ENCODE measurements at places on chromosomes 11 and 22.

- no peak for DNase-seq
Observed at GRCh38 chr11:67405196-67405567, 1.3 kb downstream of the TBC1D10C start.

GRCh38 chr11:27012234-27012921 is 18.5 kb downstream of the FIBIN start:
- peak; percentile 62 for DNase-seq

GRCh38 chr11:30225642-30226041 is 5.2 kb upstream of the FSHB start:
- no peak for DNase-seq

GRCh38 chr11:44351006-44351660 is 41.2 kb upstream of the ALX4 start:
- no peak for DNase-seq

- no peak for DNase-seq
Observed at GRCh38 chr11:19164881-19165280, 36.9 kb downstream of the CSRP3 start.

GRCh38 chr11:7348432-7349304 is 97.0 kb downstream of the SYT9 start:
- no peak for DNase-seq

DNA sequence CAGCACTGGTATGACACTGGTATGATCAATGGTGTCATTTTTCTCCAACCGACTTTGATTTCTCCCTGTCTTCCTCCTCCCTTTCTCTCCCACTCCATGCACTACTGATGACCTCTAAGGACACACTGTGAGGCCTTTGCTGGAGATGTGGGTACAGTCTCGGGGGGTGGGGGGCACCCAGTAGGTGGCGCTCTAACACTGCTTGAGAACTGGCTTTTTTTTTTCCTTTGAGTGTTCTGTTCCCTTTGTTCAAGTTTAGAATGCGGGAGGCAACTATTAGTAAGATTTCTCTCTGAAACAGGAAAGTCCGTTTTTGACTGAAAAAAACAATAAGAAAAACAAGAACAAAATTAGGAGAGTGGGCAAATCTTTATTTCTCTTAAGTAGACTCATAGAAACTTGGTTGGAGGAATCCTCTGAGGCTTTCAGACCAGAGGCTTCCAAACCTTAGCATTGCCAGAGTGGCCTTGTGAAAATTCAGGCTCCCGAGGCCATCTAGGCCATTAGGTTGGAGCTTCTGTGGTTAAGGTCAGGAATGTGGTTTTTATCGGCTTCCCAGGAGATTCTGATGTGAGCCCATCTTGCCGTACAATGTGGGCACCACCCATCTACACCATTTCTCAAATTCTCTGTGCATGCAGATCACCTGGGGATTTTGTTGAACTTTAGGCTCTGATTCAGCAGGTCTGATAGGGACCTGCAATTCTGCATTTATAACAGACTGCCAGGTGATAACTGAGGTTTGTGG is 43.2 kb downstream of the PANX1 start:
- DNase-seq: peak; percentile 77

- DNase-seq: no peak
Observed at GRCh38 chr22:27593378-27593777, 208.2 kb downstream of the MN1 start.

GRCh38 chr11:128705124-128705920 is 11.4 kb downstream of the FLI1 start:
- DNase-seq: no peak

GRCh38 chr22:39556970-39557841 is 13.3 kb upstream of the CACNA1I start:
- DNase-seq: peak; percentile 33

DNA sequence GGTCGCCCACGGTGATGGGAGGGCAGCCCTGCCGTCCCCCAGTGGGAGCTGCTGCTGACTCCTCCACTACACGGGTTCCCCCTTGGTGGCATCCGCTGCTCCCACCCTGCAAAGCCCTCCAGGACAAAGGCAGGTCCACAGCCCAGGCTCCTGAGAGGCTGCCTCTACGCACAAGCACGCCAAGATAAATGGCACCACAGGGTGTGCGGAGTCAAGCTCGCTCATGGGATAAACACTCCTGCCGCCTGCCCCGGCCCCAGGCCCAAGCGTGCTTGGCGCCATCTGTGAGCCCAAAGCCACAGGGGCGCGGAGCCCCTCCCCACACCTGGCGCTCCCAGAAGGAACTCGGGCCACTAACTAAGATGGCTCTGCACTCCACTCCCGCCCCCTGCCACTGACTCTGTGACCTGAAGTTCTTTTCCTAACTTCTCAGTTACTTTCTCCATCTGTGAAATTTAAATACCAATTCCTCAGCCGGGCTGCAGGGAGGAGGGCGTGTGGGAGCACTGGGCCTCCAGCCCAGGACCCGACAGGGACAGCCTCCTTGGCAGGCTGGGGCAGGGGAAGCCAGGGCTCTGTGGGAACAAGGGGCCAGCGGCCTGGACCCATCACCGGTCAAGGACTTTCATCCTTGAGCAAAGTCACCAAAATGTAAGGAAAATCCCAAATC is 14.9 kb downstream of the EHD1 start:
- peak; percentile 42 for DNase-seq

- DNase-seq: no peak
Observed at GRCh38 chr11:104104664-104105063, 59.3 kb downstream of the PDGFD start.

GRCh38 chr22:37259540-37260029 is 15.5 kb upstream of the RAC2 start:
- DNase-seq: peak; percentile 72

GRCh38 chr11:61042537-61042936 is 59.8 kb upstream of the CD5 start:
- DNase-seq: no peak

- no peak for DNase-seq
Observed at GRCh38 chr22:29217827-29218757, 12.4 kb downstream of the EMID1 start.

DNA sequence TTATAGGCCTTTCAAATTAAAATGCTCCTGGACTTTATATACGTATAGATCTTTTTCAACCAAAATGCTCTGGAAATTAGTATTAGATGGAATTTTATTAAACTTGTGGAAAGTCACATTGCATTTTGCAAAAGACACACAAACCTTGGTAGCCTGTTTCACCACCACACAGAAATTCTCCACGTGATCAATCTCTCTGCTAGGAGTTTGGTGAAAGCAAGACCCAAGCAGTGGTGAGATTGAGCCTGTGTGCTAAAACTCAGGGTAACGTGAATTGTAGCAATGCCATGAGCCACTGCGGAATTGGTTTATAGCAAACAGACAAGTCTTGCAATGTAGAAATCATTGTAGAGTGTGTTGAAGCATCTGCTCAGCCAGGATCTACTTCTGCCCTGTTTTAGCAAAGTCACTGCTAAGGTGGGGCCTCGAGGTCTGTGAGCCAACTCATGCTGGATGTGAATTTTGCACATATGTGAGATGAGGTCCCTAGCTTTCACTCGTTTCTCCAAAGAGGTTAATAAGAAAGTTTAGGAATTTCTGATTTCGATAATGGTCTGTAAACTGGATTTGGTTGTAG is 184.8 kb downstream of the DBX1 start:
- no peak for DNase-seq

- peak; percentile 21 for DNase-seq
Observed at GRCh38 chr11:64675450-64676260, 47.3 kb downstream of the NRXN2 start.

GRCh38 chr22:45096256-45096907 is 67.3 kb upstream of the NUP50 start:
- peak; percentile 88 for DNase-seq

DNA sequence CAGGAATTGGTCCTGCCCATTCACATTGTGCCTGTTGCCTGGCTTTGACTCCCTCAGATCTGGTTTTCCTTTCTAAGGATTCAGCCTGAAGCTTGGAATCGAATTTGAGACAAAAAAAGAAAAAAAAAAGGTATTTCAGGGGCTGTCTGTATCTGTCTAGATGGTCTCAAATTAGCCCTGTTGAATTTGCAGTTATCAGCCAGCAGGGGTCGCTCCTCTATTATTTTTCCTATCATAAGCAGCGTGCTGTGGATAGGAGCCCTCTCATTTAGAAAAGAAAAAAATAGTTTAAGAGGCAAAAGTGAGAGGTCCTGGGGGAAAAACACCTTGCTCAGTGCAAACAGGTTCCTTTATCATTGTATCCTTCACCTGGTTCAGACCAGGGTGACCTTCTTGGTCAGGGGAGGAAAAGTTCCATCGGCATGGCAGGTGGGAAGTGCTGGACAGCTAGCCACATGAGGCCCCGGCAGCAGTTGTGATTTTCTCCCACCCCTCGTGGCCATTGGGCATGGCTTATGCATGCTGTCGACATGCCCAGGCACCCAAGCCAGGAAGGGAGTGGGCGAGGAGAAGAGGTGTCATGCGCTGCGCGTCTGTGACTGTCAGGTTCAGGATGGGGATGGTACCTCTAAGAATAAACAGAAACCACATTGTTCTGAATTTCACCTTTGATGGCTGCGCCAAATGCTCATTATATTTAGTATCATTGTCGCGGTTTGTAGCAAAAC is 13.1 kb downstream of the OR5AK2 start:
- DNase-seq: peak; percentile 6

DNA sequence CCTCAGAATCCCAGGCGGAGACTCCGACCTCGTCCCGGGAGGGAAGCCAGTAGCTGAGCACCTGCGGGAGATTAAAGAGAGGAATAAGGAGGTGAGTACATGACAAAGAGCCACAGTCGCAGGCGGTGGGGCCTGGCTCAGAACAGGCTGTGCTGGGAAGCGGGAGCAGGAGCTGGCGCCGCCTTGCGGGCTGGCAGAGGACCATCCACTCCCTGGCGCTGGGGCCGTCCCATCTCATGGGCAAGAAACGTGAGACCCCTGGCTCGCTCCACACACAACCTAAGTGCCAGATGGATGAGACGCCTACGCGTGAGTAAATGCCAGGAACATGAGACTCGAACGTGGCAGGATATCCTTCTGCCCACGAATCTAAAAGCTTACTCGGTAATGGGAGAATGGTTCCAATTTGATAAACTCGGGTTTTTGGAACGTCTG is 6.3 kb downstream of the CEND1 start:
- DNase-seq: peak; percentile 96

DNA sequence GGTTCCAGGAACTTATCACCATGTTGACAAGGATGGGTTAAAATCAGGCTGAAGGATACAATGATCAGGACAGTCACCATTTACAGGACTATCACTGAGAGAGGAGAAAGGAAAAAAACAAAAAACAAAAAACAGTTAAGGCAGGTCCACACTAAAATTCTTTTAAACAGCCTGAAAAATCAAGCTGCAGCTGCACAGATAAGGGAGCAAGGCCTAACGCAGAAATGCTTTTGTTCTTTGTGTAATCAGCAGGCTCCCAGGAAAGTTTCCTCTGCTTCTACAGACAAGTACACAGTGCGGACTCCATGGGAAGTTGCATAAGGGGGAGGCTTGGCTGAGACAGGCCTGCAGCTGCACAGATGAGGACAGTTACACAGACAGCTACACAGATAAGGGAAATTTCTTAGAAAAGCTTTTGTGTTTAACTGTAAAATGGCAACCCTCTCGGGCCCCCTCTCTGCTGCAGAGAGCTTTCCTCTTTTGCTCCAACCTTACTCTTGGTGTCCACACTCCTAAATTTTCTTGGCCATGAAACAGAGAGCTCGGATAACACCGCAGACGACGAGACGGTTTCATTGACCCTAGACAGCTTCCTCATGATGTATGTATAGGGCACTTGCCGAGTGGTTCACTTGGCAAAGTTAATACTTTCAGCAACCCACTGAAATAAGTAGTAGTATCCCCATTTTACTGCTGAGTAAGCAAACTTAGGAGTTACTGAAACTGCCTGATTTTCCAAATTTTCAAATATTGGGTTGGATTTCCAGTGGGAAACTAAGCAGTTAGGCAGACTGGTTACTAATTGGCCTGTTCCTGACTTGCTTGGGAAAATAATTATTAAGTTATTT is 45.5 kb downstream of the PIWIL3 start:
- no peak for DNase-seq

DNA sequence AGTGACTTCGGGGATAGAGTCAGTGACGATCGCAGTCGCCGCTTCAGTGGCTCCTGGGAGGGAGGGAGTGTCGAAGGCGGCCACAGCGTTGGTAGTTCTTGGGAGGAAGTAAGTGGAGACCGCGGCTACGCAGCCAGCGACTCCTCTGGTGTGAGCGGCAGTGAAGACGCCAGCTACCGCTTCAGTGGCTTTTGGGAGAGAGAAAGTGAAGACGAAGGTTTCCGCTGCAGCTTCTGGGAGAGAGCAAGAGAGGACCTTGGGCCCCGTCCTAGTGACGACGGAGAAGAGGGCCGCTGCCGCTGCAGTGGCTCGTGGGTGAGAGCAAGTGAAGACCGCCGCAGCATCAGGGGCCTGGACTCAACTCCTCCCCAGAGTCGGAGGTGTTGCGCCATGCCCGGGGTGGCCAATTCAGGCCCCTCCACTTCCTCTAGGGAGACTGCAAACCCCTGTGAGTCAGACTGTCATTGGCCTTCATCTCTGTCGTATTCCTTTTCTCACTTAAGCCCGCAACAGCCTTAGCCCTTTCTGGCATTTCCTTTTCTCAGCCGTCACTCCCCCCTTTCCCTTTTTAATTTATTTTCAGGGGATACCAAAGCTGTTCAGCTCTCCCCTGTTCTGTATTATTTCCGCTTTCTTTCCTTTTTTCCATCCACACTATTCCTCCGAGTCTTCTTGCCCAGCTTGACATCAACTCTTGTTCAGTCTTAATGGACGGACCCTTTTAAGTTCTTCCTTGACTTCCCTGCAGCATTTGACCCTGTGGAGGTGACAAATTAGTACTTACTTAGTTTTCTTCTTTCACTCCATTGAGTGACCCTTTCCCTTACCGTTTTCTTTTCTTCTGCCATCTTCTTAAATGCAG is 1.0 kb downstream of the ANKRD42 start:
- peak; percentile 94 for DNase-seq

DNA sequence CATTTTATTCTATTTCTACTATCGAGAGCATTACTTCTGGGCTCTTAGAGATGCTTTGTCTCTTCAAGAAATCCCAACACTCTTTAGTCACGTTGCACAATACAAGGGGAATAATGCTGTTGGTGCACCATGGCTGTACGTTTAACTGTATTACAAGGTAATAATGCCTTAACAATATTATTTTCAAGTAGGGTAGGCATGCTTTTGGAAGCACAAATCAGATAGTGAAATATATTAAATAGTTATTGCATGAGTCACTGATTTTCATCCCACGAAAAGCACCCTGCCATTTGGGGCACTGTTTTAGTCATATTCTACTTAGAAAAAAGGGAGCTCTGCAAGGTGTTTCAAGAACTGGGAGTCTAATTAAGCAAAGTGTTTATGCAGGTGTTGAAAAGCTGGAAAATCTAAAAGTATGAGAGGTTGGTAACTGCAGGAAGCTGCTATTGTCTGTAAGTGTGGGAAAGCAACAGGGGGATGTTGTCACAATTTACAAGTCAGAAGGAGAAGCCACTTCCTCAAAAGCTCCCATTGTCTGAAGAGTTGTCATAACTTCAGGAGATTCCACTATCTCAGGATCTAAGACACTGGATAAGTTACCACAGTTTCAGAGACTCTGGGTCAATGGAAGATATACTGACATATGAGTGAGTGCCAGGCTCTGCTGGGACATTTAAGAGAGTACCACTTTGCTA is 218.2 kb downstream of the JRKL start:
- no peak for DNase-seq
